NCI-H2081 treated with DMSO at 0.1 percent for 48 hours (cell line): ENCODE measurements at places on chromosomes 4 and X.

- no peak for DNase-seq
Measured at GRCh38 chr4:55865228-55865806, 11.9 kb downstream of the EXOC1 start.

DNA sequence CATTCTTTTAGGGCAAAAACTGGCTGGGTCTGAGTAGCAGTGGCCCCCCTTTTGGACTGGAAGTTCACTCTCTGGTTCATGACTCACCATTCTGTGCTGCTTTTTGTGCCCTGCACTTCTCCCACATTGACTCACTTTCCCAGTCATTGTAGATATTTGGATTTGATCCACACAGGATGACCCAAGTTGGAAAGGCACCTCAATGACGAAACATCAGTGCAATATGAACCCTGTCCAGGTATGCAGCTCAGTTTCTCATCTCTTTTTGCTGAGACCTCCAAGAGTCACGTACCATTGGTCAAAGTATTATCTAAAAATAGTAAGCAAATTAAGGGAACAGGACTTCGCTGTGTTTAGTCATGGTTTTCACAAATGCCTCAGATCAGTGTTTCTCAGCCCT lies 92.7 kb downstream of the CBLL2 start:
- no peak for DNase-seq

- DNase-seq = no peak
Measured at GRCh38 chr4:83961575-83961974, 425.7 kb downstream of the GPAT3 start.

- DNase-seq = no peak
Measured at GRCh38 chr4:123816462-123816861, 419.9 kb downstream of the SPRY1 start.

- no peak for DNase-seq
Measured at GRCh38 chrX:154695911-154696675, 42.7 kb upstream of the CTAG2 start.

GRCh38 chr4:77629885-77630284 lies 24.3 kb downstream of the CXCL13 start:
- DNase-seq = no peak

GRCh38 chr4:29459926-29460325 lies 1260.2 kb upstream of the PCDH7 start:
- DNase-seq = no peak

DNA sequence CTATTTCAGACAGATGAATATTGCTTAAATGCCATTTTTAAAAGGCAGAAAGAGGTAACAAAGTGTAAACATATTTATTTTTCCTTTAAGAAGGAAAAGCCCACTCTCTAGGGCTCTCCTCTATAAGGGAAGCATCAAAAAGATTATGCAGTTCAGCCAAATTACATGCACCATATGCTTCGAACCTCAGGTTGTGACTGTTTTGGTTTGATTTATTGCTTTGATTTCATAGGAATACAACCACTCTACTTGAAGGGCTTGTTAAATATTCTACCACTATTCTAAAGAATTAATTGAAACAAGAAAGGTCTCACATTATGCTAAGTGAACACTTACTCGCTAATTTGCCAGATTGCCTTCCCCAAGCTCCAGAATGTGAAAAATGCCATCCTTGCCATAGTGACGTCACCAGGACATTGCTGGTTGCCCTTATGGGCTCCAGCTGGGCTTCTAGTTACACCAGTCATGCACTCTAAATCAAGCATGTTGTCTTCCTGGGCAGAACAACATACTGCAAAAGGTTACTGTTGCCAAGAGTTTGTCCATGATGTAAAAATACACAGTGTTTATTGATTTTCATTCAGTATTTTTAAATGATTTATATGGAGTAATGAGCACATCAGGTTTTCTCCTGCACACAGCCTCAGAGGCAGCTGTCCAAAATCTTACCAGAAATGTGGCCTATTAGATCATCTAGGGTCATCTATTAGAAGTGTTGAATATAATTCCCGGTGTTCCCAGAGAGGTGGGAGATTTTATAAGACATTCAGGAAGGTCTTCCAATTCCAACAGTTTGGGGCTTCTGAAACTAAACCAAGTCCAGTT lies 164.4 kb upstream of the RAPGEF2 start:
- DNase-seq = no peak

DNA sequence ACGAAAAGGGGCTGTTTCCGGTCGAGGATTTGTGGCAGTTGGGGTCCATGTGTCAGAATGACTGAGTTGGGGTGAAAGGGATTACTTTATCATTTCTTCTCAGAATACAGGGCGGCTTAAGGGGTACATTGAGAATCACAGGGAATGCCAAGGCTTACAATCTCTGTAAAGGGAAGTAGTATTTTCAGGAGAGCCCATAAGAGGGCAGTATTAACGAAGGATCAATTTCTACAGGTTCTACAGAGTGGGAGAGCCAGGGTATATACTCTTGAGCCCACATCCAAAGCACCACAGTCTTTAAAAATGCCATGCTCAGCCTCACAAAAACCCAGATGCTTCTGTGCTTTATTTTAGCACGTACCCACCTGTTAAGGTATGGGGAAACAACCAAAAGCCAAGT lies 67.7 kb upstream of the ZXDA start:
- no peak for DNase-seq

DNA sequence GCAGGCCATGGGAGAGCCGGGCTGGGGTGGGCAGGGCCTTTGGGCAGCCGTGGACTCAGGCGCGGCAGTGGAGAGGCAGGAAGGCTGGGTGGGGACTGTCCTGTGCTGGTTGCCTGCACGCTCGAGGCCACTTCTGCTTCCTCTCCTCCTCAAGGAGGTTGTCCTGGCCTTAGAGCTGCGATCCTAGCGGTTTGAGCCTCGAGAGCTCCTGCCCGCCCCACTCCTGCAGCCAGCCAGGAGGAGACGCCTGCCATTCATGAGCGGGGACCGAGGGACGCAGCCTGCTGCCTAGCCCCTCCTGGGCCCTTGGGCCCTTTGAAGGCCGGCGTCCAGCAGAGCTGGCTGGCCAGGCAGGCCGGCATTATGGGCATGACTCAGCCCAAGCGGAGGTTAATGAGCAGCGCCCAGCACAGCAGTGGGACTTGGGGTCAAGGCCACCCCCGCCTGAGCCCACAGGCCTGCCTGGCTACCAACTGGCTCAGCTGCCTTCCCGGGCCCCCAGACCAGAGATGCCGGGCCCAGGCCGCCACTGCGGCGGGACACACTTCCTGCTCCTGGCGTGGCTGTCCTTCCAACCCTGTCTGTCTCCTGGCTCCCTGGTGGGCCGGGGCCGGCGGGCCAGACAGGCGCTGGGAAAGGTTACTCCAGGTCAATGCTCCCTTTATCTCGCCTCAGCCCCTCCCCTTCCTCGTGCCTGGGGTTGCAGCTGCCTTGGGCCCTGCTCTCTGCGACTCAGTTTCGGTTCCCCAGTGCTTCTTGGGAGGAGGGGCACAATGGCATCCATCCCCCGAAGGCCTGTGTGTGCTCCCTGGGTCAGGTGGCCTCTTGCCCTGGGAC lies 1.8 kb downstream of the ABCD1 start:
- no peak for DNase-seq

DNA sequence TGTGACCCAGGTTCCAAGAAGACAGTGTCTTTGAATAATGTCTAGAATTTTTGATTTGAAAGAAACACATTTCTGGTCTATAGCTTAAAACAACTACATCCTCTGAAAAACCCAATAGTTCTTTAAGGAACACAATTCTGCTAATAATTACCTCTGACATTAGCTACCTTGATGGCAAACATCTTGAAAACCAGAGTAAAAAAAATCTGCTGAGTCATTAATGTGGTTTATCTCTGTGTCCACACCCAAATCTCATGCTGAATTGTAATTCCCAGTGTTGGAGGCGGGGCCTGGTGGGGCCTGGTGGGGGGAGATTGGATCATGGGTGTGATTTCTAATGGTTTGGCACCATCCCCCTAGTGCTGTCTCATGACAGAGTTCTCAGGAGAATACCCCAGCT lies 1233.8 kb downstream of the NLGN4X start:
- no peak for DNase-seq

DNA sequence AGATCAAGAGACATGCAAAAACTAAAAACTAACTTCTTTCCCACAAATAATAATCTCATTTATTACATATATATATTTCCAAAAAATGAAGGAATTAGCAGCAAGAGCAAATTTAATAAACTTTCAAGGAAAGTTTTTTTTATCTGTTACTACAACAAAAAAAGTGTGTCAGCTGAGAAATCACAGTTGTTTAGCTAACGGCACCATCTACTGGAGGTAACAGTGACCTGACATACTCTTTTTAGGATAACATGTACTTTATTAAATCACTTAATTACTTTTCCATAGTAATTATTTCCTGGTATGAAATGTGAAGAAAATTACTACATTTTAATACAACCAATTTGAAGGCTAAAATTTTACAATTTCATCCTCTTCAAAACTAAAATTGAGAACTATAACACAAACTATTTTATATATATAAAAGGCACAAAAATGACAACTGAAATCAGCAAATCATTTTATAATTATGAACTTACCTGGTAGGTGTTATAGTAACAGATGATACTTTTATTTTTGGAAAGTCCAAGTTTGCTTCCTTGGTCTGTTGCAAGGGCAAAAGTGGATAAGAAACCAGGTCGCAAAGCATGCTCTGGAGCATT lies 9.1 kb downstream of the LAMTOR3 start:
- no peak for DNase-seq

- no peak for DNase-seq
Measured at GRCh38 chrX:48937054-48937907, 18.5 kb upstream of the PIM2 start.

DNA sequence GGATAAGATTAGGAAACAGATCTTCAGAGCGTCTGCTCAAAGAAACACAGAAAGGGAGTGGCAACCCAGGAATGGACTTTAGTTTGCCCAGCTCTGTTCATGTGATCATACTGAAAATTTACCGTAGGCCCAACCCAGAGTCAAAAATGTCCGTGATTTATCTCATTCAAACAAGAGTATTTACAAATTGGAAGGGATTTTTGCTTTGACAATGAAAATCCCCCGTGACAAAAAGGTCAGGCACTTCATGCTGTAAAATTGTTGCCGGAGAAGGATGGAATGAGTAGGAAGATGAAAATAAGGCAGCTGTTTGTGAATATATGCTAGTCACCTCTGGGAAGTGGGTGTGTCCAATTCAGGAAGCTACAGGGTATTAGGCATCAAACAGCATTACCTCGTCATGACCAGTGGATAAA lies 1.2 kb downstream of the SULT1B1 start:
- DNase-seq = no peak

GRCh38 chrX:120264341-120264740 lies 13.7 kb downstream of the ZBTB33 start:
- no peak for DNase-seq

GRCh38 chr4:186264660-186265059 lies 1.3 kb upstream of the F11 start:
- DNase-seq = no peak

- no peak for DNase-seq
Measured at GRCh38 chrX:109704563-109704962, 28.5 kb downstream of the ACSL4 start.

DNA sequence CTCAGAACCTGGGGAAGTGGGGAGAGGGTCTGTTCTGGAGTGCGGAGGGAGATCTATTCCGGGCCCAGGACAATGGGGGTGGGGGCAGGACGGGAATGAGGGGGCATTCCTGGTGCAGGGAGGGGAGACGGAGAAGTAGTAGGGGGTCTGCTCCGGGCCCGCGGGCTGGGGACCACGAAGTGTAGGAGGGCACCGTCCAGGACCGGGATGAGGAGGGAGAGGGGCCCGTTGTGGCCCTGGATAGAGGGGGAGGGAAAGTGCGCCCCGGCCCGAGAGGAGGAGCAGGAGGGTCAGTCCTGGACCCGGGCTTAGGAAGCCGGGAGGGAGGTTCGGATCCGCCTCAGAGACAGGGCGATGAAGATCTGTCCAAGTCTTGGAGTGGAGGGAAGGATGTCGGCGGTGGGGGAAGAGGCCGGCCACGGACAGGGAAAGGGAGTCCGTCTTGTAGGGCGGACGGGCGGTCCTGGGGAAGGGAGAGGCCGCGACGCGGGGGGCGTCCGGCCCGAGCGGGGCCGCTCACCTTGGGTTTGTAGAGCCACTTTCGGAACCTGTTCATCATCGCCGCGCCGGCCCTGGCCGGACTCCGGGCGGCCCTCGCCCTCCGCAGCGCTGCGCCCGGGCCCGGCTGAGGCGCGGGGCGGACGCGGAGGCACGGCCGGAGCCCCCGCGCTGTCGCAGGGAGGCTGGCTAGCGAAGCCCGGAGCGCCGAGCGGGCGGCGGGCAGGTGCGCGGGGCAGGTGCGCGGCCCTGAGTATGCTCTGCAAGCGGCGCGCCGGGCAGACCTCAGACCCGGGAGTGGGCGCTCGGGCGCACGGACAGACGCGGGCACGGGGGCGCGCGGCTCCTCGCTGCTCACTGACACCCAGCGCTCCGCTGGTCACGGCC lies at the start of gene ZFYVE28:
Gene ZFYVE28 (minus strand): TSS at position 881 of the 885 bp plus-strand sequence. CDS start 322 bp downstream, at position 559.
- no peak for DNase-seq

DNA sequence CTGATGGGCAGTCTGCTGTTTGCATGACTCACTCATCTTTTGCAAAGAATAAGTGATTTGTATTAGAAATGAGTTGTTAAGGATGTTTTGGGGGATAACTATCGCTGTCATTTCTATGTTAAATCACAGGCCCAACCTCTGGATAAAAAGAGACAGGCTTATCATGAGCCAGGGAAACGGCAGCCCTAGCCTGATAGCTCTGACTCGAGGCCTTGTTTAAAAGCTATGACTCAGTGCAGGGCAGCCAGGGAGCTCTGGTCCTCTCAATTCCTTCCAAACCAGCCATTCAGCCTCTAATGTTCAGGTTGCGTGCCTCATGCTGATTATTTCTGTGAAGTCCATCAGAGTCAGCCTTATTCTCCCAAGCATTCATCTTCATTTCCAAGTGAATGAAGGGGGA lies 305.9 kb upstream of the HAND2 start:
- DNase-seq = no peak

- DNase-seq = no peak
Measured at GRCh38 chr4:40412388-40412787, 77.3 kb downstream of the CHRNA9 start.

GRCh38 chr4:88144866-88145300 lies 13.6 kb downstream of the ABCG2 start:
- DNase-seq = no peak

GRCh38 chr4:152515678-152516077 lies 20.2 kb downstream of the FBXW7 start:
- no peak for DNase-seq

DNA sequence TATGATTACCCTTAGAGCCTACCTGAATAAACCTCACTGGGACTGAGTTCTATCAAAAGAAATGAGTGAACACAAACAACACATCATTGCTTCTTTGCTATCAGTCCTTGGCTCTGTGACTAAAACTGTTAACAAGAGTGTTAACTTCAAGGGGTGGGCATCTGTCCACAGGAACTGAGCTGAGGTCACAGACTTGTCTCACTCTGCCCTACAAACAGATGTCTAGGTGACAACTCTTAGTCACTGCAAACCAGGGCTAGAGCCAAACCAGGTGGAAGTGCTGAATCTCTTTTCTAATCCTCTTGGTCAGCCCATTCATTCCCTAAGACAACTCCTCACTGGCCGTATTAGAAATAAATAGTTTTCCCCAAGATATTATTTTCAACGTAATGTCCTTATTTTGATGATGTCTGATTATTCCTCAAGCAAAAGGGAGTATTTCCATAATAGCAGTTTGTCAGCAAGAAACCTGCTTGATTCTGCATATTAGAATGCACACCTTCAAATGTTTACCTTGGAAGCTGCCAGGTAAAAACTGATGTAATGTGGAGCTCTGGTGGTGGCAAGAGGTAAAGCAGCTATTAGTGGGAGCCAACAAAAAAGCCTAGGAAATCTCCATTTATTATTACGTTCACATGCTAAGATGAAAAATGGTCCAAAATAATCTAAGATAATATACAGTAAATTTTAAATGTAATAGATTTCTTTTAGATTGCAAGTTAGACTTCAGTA lies 4.0 kb downstream of the COL25A1 start:
- peak; percentile 12 for DNase-seq
